NCI-H510A treated with DMSO at 0.1 percent for 48 hours (cell line): ENCODE measurements at places on chromosomes 2 and 18.

DNA sequence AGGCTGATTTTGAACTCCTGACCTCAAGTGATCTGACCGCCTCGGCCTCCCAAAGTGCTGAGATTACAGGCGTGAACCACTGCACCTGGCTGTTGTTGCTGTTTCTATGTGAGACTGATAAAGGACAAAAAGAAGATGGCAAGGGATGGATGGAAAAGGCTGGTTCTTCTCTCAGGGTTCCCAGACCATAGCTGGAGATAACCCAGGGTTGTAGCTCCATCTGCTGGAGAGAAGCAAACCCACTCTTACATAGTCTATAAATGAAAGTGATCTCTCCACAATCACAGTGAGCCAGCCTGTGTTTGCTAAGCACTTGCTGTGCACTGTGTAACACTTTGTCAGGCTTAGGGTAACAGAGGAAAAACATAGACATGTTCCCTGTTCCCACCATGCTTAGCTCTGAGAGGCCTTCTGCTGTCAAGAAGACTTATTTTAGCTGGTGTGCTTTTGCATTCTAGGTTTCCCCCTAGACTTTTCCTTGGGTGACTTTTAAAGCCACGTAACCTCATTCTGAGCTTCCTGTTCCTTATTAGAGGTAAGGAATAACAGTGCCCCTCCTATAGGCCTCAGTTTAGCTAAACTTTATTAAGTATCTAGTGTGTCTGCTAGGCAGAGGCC lies 49.7 kb downstream of the LIMS1 start:
- DNase-seq, result peak; percentile 86

DNA sequence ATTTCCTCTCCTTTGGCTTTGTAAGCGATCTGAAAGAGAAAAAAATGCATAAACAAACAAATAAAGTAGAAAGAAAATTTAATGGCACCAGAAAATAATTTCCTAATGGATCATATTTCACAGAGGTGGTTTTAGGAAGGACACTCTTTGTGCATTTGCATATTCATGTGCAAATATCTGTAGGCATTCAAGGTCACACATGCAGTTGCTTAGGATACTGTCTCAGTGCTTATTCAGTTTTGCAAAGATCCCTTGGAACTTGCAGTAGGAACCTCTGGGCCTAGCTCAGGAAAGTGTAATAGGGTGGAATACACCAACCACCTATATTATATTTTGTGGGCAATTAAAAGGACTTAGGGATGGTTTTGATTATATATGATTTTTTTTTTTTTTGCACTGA lies 54.3 kb downstream of the NEB start:
- no peak for DNase-seq

- DNase-seq, result no peak
Observed at GRCh38 chr2:157150747-157151146, 106.8 kb upstream of the GALNT5 start.

- DNase-seq, result no peak
Observed at GRCh38 chr2:88845772-88846661, 154.5 kb downstream of the RPIA start.
